ENCODE measurements at places on chromosomes 7 and 10. TPM values are rescaled to one million over a fixed set of nuclear protein-coding genes. Genes with fewer than 3 reads are reported as not detected.

DNA sequence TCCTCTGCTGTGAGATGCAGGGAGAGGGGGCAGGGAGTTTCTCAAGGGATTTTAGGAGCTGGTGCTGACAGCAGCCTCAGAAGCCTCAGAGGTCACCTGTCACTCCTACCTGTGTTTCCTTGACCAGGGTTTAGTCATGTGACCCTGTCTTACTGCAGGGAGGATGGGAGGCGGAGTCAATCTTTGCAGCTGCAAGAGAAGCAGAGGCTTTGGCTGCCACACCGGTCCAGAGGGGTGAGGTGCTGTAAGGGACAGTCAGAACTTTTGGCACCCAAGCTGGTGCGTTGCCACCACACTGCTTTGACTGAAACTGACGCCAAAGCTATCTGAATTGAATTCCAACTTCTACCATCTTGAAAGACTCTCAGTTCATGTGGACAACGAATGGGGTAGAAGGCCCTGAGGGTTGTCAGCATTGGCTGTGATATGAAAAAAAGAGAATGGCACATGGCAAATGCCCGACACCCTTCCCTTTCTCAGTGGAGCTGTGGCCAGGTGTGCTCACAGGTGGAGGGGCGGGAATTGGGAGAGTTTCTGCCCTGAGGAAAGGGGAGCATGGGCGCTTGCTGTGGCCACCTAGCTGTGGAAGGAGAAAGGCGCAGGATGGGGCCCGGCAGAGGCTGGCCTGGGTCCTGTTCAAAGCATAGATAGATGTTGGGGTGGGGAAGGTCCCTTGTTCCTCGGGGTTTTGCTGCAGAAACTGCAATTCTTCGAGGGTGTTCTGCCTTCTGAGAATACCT is 69.3 kb downstream of the ARHGAP22 start:
- H3K4me1 ChIP-seq = no peaks in the 10 kb centered on the region
- DNase-seq = no peak
- no peak overlapping the region for H3K27ac ChIP-seq
- no peaks in the 10 kb centered on the region for H3K36me3 ChIP-seq
- no peak overlapping the region for H3K4me3 ChIP-seq

DNA sequence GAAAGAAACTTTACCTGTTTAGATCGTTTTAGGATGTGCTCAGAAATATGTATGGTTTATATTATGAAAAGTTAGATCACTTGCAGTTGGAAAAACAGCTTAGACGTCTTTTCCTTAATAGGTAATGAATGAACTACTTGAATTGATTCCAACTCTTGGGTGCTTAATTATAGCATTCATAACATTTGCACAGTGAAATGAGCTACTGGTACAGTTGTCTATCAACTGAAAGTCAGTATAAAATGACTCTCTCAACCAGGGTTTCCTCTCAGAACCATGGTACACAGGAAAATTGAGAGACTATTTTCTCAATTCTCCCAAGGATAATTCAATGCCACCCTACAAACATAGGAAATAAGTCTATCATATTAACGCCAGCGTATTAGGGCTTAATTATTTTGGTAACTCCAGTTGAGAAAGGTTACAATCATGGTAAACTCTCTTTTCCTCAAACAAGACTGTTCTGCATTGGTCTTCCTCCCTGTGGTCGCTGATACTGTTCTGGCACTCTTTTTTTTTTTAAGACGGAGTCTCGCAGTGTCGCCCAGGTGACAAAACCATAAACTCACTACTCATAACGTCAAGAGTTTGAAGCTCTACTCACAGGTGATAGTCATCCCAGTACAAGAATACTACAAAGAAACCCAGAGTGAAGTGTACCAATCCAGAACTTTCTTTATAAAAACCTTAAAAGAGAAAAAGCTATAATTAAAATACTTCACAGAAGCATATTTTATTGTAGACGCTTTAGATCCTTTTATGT is 2.0 kb downstream of the ANLN start:
- H3K36me3 ChIP-seq = peaks cover 29% of the 10 kb centered on the region
- peaks cover 9% of the 10 kb centered on the region for H3K27me3 ChIP-seq

DNA sequence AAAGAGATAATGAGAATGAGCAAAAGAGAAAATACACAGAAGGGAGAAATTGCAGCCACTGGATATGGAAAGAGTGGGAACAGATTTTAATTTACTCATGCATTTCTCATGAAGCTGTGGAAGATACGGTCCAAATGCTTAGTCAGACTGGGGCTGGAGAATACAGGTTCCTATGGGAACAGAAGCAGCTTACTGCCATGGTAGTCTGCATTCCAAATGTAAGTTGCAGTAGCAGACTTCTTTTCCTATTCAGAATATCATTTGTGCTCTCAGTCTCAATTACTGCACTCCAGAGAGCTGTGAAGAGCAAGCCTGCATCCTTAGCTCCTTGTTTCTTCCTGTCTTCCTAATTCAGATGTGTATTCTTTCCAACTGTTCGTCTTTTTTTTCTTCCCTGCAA is 190.8 kb upstream of the TMEM196 start:
- no peaks in the 10 kb centered on the region for H3K36me3 ChIP-seq
- H3K4me3 ChIP-seq = no peak overlapping the region
- H3K27ac ChIP-seq = no peak overlapping the region
- DNase-seq = no peak
- H3K27me3 ChIP-seq = no peaks in the 10 kb centered on the region

GRCh38 chr10:62616885-62617590 is 187.5 kb upstream of the ADO start:
- peak overlapping the region; percentile 67 for H3K27ac ChIP-seq
- peaks cover 65% of the 10 kb centered on the region for H3K4me1 ChIP-seq
- peaks cover under 1% of the 10 kb centered on the region for H3K36me3 ChIP-seq

GRCh38 chr7:32164341-32164996 is 94.3 kb upstream of the PDE1C start:
- no peak overlapping the region for H3K4me3 ChIP-seq
- H3K4me1 ChIP-seq = no peaks in the 10 kb centered on the region
- no peak overlapping the region for H3K27ac ChIP-seq
- no peak for DNase-seq
- no peaks in the 10 kb centered on the region for H3K36me3 ChIP-seq
- no peaks in the 10 kb centered on the region for H3K27me3 ChIP-seq

- no peak for DNase-seq
- no peak overlapping the region for H3K27ac ChIP-seq
- H3K4me1 ChIP-seq = peaks cover 5% of the 10 kb centered on the region
- H3K4me3 ChIP-seq = no peak overlapping the region
These were observed 22.7 kb downstream of the LUC7L2 start for GRCh38 chr7:139382439-139382838.

DNA sequence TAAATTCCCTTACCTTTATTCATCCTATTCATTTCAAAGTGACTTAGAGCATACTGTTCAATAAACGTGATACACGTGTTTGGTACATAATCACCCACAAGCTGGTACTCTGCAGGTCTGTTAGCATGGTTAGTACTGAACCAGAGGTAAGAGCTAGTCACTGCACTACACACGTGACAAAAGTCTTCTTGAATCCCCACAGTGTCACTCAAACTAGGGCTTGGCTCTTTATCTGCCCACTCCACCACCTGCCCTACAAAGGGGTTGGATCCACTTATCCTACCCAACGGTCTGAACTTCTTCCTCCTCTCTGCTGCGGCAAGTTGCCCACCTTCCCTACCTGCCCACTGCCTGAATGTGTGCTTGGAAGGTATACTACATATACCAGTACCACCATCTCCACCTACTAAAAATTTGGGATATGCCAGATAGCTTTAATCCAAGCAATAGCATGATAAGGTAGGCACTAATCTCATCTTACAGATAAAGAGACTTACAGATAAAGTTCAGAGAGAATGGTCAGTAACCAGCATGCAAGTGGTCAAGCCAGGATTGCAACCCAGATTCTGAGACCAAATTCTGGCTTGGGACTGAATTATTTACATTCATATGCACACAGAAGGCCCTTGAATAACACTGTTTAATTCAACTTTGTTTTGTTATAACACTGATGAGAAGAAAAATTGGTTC is 92.2 kb downstream of the SGMS1 start:
- no peak for DNase-seq
- H3K4me1 ChIP-seq = peaks cover 14% of the 10 kb centered on the region
- H3K27ac ChIP-seq = no peak overlapping the region
- H3K36me3 ChIP-seq = peaks cover 4% of the 10 kb centered on the region
- H3K27me3 ChIP-seq = no peaks in the 10 kb centered on the region

GRCh38 chr10:59315465-59315864 is 46.9 kb downstream of the FAM13C start:
- no peak for DNase-seq
- no peak overlapping the region for H3K4me3 ChIP-seq
- no peaks in the 10 kb centered on the region for H3K4me1 ChIP-seq

- H3K4me1 ChIP-seq = peaks cover 4% of the 10 kb centered on the region
- H3K4me3 ChIP-seq = peak within 1 kb of the TSS; percentile 88
- no peaks in the 10 kb centered on the region for H3K36me3 ChIP-seq
- peak; percentile 89 for DNase-seq
- peaks cover 78% of the 10 kb centered on the region for H3K27me3 ChIP-seq
These were observed at the start of gene HTR7 for GRCh38 chr10:90857635-90858460. TSS of gene HTR7 (minus strand) at chr10:90858039. CDS start at chr10:90857671, 368 bp downstream.

Gene MMP21
- total RNA-seq = not detected

Gene NXPH1
- total RNA-seq = not detected

Gene RASA4B
- total RNA-seq = 28.6 TPM

Gene CD36
- not detected for total RNA-seq

Gene C7orf33
- total RNA-seq = not detected

Gene FKBP9
- 0.93 TPM for total RNA-seq

Gene CCL24
- not detected for total RNA-seq

Measured in activated CD4-positive, alpha-beta T cell treated with anti-CD3 and anti-CD28 coated beads, Interleukin-2, amount 10 ng/mL, durations not matched to agents 24 days and 14 days (primary cell).